ENCODE measurements at places on chromosomes 16 and 17.

DNA sequence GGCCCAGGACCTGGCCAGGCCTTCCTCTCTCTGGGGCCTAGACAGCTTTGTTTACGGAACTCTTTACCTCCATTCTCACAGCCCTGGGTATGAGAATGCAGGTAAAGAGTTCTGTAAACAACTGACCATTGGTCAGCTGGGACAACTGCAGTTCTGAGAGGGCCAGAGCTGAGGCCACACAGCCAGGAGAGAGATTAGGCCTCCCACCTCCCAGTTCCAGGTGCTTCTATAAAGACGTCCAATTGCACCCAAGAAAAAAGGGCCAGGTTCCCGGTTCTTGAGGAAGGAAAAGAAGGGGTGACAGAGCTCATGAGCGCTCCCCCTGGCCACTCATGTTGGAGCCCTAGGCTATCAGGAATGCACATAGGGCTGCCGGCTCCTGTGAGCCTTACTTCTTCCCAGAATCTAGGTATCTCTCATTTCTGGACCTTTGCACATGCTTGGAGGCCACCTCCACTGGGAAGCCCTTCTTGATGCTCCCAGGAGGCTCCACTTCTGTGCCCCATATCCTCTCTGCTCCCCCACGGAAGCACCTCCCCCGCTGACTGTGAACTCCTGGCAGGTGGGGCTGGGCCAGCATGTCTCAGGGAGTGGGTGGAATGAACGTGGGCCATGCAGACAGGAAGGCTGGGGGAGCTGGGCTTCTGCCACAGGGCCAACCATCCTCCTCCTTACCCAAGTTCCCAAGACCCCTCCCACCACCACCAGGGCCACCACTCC is 13.1 kb downstream of the CNGB1 start:
- no peak for DNase-seq

DNA sequence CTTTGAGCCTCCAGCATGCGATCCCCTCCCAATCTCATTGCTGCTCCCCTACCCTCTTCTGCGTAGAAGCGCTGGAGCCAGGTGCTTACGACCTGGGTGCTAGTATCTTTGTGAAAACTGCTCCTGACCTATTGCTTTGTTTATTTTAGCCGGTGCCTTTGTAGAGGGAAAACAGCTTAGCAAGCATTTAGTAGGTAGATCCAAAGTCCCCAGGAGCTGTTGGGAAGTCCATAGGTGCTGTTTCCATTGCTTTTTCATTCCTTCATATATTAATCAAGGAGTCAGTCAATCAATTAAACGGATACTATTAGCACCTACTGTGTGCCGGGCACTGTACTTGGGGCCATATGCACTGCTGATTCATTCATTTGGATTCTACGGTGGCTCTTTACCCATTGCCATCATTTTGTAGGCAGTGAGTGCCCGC is 497.6 kb downstream of the WWOX start:
- no peak for DNase-seq

GRCh38 chr17:57666946-57667345 is 78.2 kb downstream of the CCDC182 start:
- no peak for DNase-seq

GRCh38 chr17:58530655-58531054 is 16.2 kb upstream of the MTMR4 start:
- DNase-seq: no peak

DNA sequence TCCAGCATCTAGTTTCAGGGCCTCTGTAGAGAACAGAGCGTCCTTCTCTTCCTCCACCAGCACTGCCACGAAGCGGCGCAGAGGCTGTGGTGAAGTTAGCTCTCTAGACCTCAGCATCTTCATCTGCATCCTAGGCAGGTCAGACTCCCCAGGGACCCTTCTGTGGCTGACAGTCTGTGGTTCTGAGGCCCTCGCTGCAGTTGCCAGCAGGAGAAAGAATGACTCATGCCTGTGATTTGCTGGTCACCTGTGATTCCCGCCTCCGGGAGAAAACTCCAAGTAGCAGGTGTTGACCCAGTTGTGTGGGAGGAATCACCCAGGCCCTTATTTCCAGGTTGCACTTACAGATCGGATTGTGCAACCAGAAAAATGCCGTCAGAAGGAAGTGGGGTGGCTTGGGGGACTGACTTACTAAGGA is 117.3 kb upstream of the CACNG5 start:
- no peak for DNase-seq

DNA sequence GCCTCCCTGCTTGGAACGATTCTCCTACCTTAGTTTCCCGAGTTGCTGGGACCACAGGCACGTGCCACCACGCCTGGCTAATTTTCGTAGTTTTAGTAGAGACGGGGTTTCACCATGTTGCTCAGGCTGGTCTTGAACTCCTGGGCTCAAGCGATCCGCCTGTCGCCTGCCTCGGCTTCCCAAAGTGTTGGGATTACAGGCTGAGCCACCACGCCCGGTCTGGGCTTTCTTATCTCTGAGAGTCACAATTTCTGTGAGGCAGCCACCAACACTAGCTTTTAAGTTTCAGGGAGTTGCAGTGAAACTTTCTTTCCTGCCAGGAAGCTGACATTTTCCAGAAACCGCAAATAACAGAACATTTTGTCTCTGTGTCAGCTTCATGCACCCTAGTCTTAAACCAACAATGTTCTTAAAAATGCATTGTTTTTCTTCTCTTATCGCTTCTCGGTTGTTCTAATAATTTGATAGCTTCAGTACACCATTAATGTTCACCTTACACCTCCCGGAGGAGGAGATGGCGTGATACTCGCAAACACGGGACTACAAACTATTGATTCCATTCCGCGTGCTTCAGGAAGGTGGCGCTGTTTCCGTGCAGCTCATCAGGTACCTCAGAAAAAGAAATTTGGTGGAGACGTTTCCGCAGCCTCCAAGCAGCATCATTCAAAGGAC is 7.4 kb upstream of the DHRS7B start:
- DNase-seq: peak; percentile 50

DNA sequence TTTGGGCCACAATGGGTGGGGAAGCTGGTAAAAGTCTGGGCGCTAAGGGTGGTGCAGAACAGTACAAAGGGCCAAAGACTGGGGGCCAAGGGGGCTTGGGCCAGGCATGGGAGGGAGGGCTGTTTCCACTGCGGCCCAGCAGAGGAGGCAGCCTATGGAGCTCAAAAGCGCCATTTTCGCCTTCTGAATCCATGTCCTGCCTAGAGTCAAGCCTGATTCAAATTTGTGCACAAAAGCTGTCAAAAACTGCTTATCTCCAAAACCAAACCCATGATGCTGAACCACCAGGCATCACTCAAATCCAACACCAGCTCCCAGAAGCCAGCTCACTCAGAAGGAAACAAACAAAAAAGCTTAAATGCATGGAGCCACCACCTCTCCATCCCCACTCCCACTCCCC is 16.0 kb downstream of the COG7 start:
- DNase-seq: no peak

DNA sequence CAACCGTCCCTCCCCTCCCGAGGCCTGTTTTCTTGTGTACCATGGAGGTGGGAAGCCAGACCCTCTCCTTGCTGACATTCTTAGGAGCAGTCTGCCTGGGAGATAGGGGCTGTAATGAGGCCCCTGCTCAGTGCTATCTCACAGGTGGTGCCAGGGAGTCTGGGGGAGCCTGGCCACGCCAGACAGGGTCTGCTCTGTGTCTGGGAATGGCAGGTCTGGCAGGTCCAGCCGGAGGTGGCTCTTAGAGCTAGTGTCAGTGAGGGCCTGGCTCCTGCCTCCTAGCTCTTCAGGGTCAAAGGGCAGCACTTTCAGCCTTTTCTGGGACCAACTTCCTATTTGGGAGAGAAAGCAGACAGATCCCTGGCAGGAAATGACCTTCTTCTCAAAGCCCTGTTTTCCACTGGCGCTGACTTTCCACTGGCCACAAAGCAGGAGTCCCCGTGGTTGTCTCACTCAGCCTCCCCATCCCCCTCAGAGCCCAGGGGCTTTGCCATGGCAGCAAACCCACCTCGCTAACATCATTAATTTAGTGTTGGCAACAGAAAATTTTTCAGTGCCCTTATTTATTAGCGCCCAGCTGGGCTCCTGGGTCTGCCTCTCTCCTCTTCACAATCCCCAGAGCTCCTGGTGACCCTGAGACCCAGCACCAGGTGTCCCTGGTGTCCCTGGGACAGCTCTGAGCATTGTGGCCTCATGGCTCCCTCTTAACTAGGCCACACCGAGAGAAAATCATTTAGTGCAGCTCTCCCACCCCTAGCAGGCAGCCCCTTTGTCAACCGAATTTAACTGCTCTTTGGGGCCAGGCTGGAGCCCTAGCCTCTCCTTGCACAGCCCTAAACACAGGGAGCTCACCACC is 24.0 kb upstream of the DOK4 start:
- no peak for DNase-seq

- DNase-seq: no peak
These were observed 230.5 kb upstream of the ASIC2 start for GRCh38 chr17:33523577-33523981.

DNA sequence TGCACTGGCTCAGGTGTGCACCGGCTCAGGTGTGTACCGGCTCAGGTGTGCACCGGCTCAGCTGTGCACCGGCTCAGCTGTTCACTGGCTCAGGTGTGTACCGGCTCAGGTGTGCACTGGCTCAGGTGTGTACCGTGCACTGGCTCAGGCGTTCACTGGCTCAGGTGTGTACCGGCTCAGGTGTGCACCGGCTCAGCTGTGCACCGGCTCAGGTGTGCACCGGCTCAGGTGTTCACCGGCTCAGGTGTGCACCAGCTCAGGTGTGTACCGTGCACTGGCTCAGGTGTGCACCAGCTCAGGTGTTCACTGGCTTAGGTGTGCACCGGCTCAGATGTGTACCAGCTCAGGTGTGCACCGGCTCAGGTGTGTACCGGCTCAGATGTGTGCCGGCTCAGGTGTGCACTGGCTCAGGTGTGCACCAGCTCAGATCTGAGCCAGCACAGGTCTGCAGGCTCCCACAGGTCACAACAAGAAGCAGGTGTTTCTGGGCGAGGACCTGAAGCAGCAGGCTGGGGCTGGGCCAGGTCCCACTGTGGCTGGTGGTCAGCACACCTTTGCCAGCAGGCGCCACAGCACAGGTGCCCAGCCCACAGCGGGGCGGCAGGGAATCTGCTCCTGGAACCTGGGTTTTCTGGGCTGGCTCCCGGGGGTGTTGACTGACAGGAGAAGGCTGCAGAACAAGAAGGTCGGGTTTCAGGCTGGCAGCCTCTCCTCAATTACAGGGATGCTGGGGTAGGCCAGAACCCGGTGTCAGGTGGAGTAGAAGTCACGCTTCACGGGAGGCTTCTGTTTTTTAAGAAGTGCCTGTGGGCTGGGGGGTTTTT is 17.2 kb downstream of the METRNL start:
- DNase-seq: no peak

DNA sequence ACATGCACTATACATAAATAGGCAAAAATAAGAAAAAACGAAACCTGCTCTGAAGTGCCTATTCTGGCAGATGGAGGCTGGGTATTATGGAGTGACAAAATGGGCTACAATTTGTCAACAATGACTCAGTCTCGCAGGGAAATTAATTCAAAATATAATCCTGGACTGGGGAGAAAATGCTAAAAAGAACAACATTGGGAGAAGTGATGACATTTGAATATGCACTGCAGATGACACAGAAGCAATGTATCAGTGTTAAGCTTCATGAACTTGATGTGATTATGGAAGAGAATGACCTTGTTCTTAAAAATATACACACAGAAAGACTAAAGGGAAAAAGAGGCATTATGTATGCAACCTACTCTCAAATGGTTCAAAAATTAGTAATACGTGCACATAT is 74.8 kb upstream of the PSMD7 start:
- no peak for DNase-seq

- no peak for DNase-seq
These were observed 44.1 kb upstream of the CBFA2T3 start for GRCh38 chr16:89020925-89021595.

DNA sequence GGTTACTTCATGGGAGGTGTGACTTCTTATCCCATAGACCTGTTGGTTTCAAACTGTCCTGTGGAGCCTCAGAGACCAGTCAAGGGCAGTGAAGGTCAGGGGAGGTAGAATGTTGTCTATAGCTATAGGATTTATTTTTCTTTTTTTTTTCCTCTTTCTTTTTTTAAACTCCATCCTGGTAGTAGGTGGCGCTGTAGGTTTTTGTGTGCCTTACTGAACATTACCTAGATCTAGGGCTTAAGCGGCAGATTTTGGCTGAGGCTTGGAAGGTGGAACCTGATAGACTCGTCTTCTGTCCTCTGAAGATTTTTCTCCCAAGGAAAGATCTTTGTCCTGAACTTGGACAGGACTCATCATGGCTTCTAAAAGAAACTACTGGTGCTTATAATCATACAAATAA is 8.2 kb upstream of the LASP1NB start:
- DNase-seq: no peak

DNA sequence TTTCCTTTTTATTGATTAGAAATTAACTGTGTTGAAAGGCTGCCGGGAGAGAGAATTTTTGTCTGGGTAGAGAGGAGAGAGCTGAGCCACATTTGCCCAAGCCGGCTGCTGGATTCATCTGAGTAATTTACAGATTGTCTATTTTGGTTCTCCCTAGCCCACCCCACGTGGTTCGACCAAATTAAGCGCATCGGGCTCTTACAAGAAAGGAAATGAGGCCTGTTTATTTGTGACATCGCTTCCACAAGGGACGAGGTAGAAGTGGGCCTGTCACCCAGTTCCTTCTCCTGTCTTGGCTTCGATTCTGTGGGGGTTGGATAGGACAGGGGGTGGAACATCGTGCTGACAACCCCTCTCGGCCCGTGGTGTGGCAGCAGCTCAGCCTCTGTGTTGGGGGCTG is 42.9 kb downstream of the SYT17 start:
- no peak for DNase-seq

- no peak for DNase-seq
These were observed at the start of gene PLLP for GRCh38 chr16:57284209-57284951. PLLP (minus strand) TSS chr16:57284672; CDS start chr16:57284540, 132 bp downstream.

GRCh38 chr17:74249590-74250270 is 24.3 kb upstream of the DNAI2 start:
- DNase-seq: no peak

Data from activated gamma-delta T cell treated with anti-CD3 and anti-CD28 coated beads, Interleukin-2, amount 50 U/mL, for 16 hours (primary cell).